ENCODE measurements at places on chromosomes 3 and 15.

DNA sequence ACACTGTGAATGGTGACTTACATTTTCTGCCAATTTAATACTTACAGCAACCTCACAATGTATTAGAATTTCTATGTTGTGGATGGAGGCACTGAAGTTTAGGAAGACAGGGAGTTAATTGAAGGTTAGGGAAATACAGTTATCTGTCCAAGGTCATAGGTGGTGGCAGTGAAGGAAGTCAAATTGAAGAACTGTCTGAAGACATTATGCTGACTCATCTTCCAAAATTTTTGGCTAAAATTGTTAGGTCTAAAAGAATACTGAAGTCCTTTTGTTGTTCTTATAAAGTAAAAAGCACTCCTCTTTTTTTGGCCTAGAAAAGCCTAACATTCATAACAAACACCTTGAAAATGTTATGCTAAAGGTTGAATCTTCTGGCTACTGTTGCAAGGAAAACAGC lies 27.7 kb downstream of the EMC4 start:
- no peak for DNase-seq

GRCh38 chr15:69626095-69627066 lies 173.8 kb downstream of the RPLP1 start:
- DNase-seq, result no peak

GRCh38 chr3:47428662-47429061 lies 47.1 kb downstream of the SCAP start:
- DNase-seq, result no peak

DNA sequence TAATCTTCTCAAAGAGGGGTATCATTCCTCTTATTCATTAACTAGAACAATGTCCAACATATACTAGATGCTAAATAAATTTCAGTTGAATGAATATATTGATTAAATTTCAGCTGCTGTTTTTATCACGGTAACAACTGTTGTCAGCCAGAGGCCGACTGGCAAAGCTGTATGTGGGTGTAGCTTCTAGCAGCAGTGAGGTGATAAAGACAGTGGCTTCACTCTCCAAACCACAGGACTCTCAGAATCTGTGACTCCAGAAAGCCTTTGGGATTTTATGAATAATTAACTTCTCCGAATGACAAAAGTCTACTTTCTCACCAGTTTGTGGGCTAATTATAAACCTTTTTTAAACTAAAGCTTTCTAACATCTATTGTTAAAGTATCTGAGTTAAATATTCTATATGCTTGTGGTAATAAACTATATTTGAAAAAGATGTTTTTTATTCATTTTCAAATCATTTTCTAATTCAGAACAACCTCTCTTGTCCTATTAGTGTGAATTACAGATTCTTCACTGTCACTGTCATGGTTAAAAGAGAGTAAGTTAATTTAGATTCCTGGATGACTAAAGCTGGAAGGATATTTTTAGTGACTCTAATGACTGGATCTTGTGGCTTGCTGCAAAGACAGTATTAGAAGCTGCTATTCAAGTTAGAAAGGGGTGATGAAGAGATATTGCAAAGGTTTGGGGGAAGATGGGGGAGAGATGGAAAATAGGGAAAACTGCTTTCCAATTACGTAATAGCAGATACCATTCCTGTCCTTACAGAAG lies 796.4 kb upstream of the ARPP21 start:
- no peak for DNase-seq

- DNase-seq, result no peak
Observed at GRCh38 chr3:8762607-8763377, 6.6 kb downstream of the OXTR start.
